Progenitor cell of endocrine pancreas (in vitro differentiated cells): ENCODE measurements at places on chromosomes 1 and 21.

DNA sequence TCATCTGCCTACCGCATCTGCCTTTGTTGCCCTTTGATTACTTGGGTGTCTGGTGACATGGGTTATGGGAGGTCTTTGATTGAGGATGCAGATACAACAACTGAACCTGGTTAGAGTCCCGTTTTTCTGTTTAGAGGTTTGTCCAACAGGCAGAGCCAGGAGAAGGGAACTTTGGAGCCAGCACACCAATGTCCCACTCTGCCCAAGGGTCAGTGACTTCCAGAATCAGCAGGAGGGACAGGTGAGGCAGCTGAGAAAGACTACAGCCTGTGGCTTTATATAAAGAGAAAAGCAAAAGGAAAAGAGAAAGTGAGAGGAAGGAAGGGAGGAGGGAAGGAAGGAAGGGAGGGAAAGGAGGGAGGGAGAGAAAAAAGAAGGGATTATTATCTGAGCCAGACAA, 101.5 kb upstream of the ZNF644 start:
- DNase-seq: no peak

GRCh38 chr1:166947398-166948043, 27.8 kb downstream of the ILDR2 start:
- peak; percentile 39 for DNase-seq

GRCh38 chr1:116368241-116368640, 4.8 kb upstream of the ATP1A1 start:
- DNase-seq: no peak

- no peak for DNase-seq
These were observed 8.4 kb downstream of the SGIP1 start for GRCh38 chr1:66542314-66542713.

DNA sequence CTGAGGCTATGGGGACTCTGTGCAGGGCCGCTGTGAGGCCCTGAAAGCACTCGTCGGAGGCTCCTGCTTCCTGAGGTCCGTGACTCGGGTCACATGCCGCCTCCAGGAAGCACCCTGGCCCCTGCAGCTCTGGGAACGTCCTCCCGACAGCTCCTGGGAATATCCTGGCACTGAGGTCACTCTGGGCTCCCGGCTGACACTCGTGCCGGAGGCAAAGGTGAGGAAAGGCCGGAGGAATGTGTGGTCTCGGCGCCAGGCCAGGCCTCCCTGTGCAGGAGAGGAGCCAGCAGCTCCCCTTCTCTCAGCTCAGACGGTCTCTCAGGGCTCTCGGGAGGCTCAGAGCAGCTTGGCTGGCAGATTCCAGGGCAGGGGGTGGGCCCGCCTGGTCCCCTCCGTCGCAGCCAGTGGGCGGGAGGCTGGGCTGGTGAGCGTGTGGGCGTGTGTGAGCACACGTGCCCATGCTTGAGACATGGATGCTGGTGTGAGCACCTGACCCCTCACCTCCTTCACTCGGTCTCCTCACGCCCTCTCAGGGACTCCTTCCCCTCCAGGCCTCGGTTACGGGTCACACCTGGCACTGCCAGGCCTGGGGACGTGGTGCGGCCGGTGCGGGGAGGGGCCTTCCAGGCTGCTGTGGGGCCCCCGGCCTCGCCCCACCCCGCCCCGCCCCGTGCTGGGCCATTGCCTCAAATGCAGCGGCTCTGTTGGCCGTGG, 5.5 kb upstream of the RNF223 start:
- no peak for DNase-seq

DNA sequence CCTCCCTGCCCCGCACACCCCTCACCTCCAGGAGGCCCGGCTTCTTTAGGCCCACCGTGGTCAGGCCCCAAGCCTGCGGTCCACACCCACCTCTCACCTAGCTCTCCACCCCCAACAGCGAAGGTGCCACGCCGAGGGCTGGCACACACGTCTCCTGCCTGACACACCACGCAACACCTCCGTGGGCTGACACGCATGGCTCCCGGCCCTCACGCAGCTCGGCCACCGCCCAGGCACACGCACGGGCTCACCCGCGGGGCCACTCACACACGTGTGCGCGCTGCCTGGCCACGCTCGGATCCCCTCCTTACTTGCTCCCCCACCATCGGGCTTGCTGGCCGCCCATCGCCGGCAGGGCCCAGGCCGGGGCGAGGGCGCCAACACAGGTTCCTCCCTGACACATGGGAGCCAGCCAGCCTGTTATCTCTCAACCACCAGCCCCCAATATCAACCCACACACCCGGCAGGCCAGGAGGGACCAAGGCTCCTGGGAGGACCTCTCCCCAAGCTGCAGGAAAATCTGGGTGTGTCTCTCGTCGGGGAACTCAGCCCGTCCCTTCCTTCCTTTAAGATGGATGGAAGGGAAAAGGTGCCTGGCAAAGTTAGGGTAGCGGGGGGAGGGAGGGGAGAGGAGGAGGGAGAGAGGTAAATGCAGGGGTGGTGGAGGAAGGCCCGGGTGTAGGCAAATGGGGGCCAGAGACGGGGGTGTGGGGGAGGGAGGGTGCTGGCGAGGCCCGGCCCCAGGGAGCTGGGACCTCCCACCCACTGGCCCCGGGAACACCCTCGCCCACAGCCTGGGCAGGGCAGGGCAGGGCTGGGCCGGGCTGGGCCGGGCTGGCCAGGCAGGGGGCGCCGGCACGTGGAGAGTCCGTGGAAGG, 546 bp downstream of the ELOVL1 start:
- DNase-seq: no peak

GRCh38 chr1:151817353-151817730, 12.1 kb upstream of the LINGO4 start:
- DNase-seq: no peak

DNA sequence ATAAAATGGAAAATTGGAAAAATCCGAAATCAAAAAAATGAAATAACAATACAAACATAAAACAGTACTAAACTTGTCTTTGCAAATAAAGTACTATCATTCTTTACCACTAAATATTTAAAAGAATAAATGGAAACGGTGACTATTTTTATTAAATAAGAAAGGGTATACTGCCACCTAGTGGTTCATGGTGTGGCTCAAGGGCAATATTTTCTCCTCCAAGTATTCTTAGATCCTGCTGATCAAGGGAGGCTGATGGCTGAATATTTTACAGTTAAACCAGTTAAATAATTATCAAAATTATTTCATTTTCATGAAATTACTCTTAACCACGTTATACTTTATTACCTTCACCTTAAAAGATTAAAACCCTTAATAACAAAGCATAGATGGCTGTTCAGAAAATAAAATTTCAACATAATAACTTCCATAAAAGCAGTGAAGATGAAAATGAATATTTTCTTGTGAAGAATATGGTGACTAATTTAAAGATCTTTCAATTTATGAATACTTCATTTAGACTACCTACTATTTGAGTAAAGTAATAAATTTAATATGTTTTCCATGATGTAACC, 1793.9 kb downstream of the NCAM2 start:
- DNase-seq: no peak
